Cortex of kidney (tissue), 1 donor: ENCODE measurements at places on chromosomes 13 and 19.

- no peak for DNase-seq
Measured at GRCh38 chr19:3275583-3276340, 51.3 kb downstream of the CELF5 start.

DNA sequence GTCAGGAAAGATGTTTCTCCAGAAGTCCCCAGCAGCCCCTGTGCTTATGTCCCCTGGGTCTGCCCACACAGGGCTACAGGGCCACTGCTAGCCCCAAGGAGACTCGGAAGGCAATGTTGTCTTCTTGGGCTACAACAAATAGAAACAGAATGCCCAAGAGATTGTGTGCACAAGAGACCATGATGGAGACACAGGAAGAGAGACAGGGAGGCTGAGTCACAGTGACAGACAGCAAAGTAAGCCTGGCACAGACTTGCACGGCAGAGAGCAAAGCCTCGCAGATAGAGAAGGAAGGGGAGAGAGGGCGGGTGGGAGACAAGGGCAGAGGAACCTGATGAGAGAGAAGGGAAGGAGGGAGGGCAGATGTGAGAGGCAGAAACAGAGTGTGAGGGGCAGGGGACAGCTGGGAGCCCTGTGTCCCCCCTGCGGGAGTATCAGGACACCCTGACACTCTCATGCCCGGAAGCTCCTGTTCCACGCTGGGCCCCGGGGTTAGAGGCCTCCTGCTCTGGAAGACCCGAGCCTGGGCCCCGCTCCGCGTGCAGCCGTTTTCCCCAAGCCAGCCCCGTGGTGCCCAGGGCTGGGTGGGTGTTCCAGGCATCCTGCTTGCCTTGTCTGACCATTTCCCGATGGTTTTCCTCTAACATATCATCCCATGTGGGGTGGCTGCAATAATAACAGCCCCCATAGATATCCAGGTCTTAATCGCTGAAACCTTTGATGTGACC lies 2.7 kb upstream of the PLA2G4C start:
- DNase-seq = no peak

GRCh38 chr13:43879755-43880181 lies at the start of gene LACC1:
Gene LACC1, plus strand, starts transcription at chr13:43879904. Its CDS starts 1,082 bp downstream, at chr13:43880986.
- DNase-seq = no peak

DNA sequence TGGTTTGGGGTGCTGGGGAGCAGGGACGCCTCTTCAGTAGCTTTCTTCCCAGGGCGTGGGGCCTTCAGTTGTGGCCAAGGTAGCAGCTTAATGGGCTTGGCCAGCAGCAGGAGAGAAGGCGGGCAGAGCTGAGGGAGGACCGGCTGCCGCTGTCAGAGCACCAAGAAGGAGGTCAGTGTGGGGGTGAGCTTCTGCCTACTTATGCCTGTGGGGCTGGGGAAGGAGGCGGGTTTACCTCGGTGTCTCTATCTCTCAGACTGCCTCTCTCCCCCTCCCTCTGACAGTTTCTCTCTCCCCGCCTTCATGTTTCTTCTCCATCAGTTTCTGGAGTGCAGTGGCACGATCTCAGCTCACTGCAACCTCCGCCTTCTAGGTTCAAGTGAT lies at the start of gene CAPN12:
TSS of gene CAPN12 (minus strand) at position 177 of the 384 bp plus-strand sequence. CDS start 309 bp downstream, outside the sequence.
- DNase-seq = no peak

- no peak for DNase-seq
Measured at GRCh38 chr13:42600943-42601342, 27.0 kb downstream of the TNFSF11 start.

DNA sequence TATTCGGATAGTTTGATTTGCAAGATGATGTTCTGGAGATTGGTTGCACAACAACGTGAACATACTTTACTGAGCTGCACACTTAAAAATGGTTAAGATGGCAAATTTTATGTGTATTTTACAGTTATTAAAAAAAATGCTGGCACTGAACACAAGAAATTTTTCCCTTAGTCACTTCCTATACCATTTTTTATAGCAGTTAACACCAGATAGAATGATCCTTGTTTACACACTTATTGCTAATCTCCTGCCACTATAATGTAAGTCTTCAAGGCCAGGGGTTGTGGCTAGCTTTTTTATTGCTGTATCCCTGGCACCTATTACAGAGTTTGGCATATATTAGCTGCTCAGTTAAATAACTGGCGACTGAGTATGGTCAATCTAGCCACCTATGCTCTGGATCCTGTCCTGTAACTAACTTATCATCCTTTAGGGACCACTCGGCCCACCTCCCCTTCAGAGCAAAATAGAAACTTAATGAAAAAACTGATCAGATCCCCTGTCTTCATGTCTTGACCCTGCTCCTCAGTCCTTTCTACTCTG lies 2.0 kb upstream of the EBPL start:
- no peak for DNase-seq

GRCh38 chr19:3608750-3609322 lies 2.2 kb upstream of the TBXA2R start:
- no peak for DNase-seq

- no peak for DNase-seq
Measured at GRCh38 chr13:108677806-108678205, 48.4 kb downstream of the MYO16 start.

- DNase-seq = no peak
Measured at GRCh38 chr13:110228936-110229904, 77.7 kb downstream of the COL4A1 start.

DNA sequence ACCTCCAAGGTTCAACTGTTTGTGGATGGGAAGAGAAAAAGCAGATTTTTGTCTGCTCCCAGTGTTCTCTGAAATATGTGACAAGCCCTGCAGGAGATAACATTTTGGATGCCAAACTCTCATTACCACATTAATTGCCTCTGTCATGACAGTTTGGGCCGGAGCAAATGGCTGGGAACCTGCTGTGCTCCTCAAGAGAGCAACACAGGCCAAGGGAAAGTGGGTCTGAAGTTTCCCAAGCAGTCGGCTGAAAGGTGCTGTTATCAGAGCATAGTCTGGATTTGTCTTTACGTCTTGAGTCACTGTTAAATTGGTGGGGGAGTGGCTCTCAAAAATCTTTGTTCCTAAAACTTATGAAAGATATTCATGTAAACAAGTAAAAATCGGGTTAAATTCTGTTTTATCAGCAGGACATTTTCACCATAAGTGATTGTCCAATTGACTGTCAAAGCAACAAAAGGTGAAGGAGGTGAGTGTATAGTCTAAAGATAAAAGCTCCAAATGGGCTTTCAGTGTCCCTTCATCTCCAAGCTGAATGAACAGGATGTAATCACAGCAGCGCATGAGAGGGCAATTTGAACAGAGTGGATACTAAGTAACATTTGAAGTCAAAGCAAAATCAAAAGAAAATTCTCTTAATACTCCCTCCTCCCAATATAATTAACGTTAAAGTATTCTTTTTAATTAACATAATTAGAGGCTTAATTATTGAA lies 844.8 kb downstream of the PCDH17 start:
- no peak for DNase-seq

DNA sequence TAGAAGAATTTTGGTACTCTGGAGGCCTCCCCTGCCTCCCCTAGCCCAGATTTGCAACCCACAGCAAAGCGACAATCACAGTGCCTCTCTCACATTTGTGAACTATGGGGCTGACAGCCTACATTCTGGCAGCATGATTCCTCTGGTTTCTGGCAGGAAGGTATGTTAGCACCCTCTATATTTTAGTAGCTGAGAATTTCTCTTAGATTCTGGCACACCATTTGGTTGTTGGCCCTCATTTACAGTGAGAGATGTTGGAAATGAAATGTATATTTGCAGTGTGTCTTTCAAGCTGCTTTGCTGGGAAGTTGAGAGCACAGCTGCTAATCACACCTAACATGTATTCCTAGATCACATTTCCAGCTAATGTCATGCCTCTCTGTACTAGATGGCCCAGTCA lies 735.0 kb downstream of the FGF9 start:
- DNase-seq = no peak

DNA sequence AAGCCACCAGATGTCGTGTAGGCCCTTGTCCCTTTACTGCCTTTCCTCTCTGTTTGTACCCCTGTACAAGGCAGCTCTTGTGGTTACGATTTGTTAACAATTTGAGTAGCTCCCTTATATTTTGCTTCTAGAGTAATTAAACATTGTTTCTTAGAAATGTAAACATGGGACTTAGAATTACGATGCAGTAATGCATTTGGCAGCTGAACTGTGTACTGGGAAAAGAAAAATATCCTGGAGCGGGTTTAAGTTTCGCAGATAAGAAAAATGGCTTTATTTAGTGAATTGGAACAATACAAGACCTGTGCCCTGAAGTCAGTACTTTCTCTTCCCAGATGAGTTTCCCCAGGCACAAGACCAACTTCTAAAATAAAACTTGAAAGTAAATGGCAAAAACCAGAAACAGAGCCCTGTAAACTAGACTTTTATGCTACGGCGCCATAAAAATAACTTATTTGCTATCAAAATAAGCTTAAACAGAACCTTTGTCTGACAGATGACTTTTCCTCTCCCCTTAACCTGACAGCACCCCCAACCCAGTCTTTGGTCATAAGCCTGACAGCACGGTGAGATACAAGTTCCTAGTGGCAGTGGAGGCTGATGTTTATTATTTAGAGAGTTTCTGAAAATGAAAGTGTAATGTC lies 63.0 kb downstream of the LRCH1 start:
- no peak for DNase-seq

GRCh38 chr13:28819046-28819730 lies 951 bp upstream of the MTUS2 start:
- DNase-seq = no peak

GRCh38 chr13:79481685-79482052 lies 714 bp downstream of the NDFIP2 start:
- no peak for DNase-seq

GRCh38 chr13:74573654-74574053 lies 439.4 kb upstream of the KLF12 start:
- no peak for DNase-seq

DNA sequence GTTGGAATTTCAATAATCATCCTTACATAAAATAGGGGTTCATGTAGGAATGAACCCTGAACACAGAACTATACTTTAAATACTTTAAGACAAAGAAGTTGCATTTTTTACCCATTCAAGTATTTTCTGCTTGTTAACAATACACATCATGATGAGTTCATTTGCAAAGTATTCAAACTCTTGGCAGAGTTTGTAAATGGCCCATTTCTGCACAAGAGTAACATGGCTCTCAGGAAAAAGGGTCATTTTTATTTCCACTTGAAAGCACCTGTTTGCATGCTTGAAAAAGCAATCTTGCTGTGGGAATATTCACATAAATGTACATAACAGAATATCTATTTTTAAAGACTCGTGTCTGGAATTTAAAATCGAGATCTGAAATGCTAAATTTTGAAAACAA lies 18.1 kb downstream of the ESD start:
- no peak for DNase-seq

DNA sequence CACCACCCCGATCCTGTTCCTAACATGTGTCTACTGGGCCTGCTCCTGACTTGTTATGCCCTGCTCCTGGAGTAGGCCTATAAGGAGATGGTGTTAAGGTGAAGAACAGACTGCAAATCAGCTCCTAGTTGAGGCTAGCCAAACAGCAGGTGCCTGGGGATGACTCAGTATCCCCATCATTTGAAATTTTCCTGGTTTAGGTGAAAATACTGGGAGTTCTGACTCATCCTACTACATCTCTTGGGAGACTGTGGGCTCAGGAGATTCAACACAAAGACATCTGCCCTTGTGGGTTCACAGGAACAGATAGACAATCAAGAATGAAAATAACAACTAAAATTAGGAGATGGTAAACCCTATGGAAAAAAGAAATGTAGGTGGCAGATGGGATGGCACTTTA lies 41.2 kb downstream of the BRD4 start:
- DNase-seq = no peak

DNA sequence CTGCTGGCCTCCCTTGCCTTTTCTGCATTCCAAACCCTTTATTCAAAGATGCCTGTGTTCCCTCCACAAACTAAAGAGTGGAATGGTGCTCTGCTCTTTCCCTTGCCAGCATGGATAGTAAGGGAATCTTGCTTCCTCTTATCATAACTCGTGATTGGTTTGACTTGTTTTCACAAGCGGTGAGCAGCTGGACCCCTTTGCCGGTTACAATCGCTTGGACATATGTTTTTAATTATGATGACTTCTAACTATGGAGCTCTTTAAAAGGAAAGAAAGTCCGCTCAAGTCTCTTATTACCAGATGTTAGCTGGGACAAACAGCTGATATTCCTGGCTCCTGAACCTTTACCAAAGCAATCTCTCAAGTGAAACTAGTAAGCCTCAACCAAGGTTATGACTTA lies 1094.7 kb downstream of the UQCRFS1 start:
- no peak for DNase-seq

GRCh38 chr13:48210178-48210577 lies 22.8 kb upstream of the ITM2B start:
- DNase-seq = no peak

GRCh38 chr19:15241259-15241910 lies 9.1 kb upstream of the EPHX3 start:
- no peak for DNase-seq

- DNase-seq = no peak
Measured at GRCh38 chr13:73984949-73985691, 149.1 kb downstream of the KLF12 start.

- no peak for DNase-seq
Measured at GRCh38 chr19:42552086-42553065, 24.1 kb upstream of the CEACAM1 start.

DNA sequence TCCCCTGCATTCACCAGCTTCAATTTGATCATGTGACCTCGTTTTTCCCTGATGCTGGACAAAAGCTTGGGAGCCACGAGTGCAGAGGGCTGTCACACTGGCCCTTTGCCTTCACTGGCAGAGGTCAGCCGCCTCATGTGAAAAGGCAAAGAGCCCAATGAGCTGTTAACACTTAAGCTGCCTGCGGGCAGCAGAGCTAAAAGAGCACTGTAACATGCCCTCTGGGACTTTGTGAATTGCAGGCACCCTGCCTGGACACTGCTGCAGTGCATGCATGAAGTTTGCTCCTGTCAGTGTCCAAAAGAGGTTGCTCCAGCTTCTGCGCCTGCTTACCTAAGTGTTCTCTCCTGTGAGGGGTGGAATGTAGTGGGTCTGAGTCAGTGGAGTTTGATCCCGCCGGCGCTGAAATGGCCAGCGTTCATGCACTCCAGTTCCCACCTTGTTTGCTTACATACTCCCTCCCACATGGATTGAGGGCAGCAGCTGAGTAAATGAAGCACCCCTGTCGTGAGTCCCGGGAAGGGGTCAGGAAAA lies 193.7 kb downstream of the RFC3 start:
- DNase-seq = no peak

GRCh38 chr19:5097959-5098623 lies 129.2 kb downstream of the KDM4B start:
- no peak for DNase-seq

DNA sequence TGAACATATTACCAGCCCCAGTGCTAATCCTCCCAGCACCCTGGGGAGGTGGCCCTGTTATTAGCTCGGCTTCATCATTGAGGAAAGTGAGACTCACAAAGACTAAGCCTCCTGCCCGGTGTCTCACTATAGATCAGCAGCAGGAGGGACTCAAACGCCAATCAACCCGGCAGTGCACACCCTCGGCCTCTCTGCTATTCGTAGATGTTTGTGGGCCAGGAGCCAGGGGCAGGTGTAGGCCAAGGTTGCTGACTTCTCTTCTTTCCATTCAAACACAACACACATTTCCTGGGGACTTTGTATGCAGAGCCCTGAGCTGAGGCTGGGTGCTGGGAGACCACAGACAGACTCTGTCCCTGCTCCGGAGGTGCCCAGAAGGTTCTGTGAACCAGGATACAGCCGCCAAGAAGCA lies 9.4 kb upstream of the SBK3 start:
- DNase-seq = no peak

GRCh38 chr19:58059003-58059670 lies at the start of gene ZNF135:
Gene ZNF135, plus strand, starts transcription at chr19:58059282. Its CDS starts 721 bp downstream, at chr19:58060003.
- DNase-seq = peak; percentile 57
